ENCODE measurements at places on chromosomes 12 and 14.

- no peak for DNase-seq
Measured at GRCh38 chr12:75759842-75760572, 248.6 kb upstream of the KRR1 start.

- no peak for DNase-seq
Measured at GRCh38 chr12:82873951-82874350, 187.2 kb downstream of the TMTC2 start.

DNA sequence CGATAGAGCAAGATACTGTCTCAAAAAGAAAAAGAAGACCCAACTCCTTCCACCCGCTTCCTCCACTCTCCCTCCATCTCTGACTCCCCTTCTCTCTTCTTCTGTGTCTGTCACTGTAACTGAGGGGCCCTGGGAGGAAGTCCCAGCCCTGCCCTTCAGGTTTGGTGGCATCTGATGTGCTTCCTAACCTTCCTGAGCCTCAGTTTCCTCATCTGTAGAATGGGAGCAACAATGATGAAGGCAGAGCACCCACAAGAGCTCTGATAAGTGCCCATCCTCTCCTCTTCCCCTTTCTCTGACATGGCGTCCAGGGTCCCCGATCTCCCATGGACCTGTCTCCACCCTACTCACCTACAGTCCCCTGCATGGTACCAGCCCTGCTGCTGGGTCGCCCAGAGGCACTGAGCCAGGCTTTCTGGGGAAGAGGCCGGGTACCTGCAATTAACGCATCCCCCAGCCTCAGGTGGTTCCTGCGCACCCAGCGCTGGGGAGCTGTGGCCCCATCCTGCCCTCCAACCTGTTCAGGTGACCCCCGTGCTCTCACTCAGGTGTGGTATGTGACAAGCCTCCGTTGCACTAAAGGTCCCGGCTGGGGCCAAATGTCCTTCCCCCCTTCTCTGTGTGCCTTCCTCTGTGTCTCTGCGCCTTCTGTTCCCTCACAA, 13.2 kb downstream of the FOXN4 start:
- DNase-seq, result no peak

DNA sequence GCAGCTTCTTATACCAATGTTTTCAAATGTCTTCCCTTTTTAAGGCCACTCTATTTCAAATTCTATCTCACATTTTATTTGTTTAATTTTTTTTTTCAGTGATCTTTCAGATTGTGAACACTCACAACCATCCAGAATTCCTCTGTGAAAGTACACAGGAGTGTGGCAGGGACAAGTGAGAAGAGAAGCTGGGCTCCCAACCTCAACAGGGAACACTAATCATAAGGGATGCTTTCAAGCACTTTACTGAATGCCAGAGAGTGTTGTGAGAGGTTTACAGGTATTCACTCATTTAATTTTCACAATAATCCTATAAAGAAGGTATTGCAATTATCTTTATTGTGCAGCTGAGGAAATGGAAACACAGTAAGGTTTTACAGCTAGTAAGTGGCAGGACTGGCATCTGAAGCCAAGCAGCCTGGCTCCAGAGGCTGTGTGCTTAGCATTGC, 60.1 kb upstream of the PYGL start:
- DNase-seq, result no peak

DNA sequence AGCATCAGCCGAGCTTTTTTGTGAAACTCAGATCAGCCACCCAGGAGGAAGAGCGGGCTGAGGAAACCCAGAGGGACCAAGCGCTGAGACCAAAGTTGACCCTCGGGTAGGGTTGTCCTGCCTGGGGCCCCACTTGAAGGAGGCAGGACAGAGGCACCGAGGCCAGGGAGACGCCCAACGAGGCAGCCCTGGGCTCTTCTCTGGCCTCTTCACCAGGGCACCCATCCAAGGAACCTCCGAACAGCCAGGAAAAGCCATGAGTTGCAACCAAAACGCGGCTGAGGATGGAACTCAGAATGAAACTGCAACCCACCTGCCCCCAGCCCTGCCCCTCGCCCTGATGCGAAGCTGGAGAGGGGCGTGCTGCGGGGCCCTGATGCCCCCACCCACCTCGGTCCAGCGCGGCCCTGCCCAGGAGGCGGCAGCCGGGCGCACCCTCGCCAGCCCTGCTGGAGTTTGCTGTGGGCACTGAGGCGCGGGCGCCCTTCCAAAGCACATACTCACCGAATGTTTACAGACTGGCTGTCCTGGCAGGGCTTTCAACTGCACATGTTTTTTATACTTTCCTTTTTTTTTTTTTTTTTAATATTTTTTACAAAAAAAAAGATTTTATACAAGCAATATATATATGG, 41.9 kb downstream of the JDP2 start:
- no peak for DNase-seq

DNA sequence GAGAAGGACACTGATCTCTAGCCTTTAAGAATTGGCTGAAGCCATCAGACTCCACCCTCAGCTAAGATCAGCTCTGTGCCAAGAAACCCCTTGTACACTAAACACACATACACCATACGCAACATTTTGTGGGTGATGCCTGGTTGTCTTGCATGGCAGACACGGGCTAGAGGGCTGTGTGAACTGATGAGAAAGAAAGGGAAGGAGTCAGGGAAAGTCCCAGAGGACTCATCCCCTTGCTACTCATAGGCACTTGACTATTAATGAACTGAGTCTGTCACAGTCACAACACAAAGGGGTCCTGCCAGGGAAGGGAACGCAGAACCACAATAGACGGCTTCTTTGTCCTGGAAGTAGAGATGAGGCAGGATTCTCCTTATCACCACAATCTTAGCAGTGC, 80.8 kb downstream of the EMP1 start:
- DNase-seq, result no peak

DNA sequence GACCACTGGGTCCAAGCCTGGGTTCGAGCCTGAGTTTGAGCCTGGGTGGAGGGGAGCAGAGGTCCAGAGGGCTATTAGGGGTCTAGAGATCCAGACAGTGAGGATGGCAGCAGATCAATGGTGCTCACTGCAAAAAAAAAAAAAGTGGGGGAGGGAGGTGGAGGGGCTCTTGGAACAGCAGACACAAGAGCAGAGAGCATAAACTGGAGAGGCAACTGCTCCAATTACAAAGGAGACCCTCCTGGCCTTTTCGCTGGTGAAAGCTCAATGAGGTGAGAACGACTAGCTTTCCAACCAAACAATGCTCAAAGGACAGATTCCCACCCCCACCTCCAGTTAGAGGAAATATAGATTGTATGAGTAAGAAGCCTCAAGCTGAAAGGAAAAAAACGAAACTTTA, 124.2 kb upstream of the TSPAN8 start:
- no peak for DNase-seq

GRCh38 chr14:85535991-85536832, 6.3 kb downstream of the FLRT2 start:
- no peak for DNase-seq

GRCh38 chr14:102020058-102020971, 55.9 kb downstream of the DYNC1H1 start:
- DNase-seq, result peak; percentile 5

GRCh38 chr14:77190977-77191376, 9.4 kb downstream of the TMEM63C start:
- DNase-seq, result no peak
